Activated CD4-positive, alpha-beta memory T cell treated with anti-CD3 and anti-CD28 coated beads for 36 hours (primary cell): ENCODE measurements at places on chromosomes 1 and 21. TPM values are rescaled to one million over a fixed set of nuclear protein-coding genes. Genes with fewer than 3 reads are reported as not detected.

GRCh38 chr1:213166852-213167251 is 115.8 kb downstream of the RPS6KC1 start:
- H3K36me3 ChIP-seq: peaks cover 1% of the 10 kb centered on the region
- H3K4me3 ChIP-seq: no peak overlapping the region
- DNase-seq: no peak
- H3K27ac ChIP-seq: no peak overlapping the region
- H3K27me3 ChIP-seq: no peaks in the 10 kb centered on the region
- H3K4me1 ChIP-seq: no peaks in the 10 kb centered on the region

- H3K27ac ChIP-seq: no peak overlapping the region
- H3K4me1 ChIP-seq: no peaks in the 10 kb centered on the region
- no peak overlapping the region for H3K4me3 ChIP-seq
- DNase-seq: no peak
Measured at GRCh38 chr1:158806916-158807536, 24.1 kb upstream of the MNDA start.

DNA sequence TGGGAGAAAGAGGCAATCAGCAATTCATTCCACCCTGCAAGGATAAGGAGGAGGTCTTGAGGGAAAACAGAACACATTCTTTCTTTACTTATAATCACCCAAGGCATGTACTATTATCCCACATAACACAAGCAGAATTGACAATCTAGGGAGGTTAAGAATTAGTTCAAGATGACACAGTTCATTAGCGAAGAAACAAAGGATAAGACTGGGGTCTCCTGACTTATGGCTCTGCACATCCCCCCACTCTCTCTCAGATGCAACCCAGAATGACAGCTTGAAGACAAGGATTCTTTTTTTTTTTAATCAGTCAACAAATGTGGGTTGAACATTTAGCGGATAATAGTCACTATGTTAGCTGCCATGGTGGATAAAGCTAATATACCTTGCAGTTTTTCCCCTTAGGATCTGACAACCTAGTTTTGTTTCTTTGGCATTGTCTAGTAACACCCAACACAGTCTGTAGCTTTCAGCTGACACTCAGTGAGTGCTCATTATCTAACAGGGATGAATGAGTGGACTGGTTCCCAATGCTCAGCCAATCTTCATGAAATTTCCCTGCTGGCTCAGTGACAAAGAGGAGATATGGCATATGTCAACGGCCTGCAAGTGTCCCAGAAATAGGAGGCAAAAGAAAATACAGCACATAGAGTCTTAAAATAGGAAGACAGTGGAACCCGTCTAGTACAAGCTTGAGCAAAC is 35.1 kb downstream of the RXRG start:
- no peak overlapping the region for H3K4me3 ChIP-seq
- peaks cover 28% of the 10 kb centered on the region for H3K27me3 ChIP-seq
- H3K4me1 ChIP-seq: no peaks in the 10 kb centered on the region
- no peak overlapping the region for H3K27ac ChIP-seq
- DNase-seq: no peak

GRCh38 chr21:42739061-42739931 is 85.9 kb downstream of the PDE9A start:
- H3K4me3 ChIP-seq: no peak overlapping the region
- no peaks in the 10 kb centered on the region for H3K36me3 ChIP-seq
- no peak for DNase-seq
- H3K27me3 ChIP-seq: no peaks in the 10 kb centered on the region
- H3K27ac ChIP-seq: no peak overlapping the region
- peaks cover 19% of the 10 kb centered on the region for H3K4me1 ChIP-seq

GRCh38 chr1:17627239-17628052 is 87.9 kb downstream of the ARHGEF10L start:
- no peak overlapping the region for H3K4me3 ChIP-seq
- H3K4me1 ChIP-seq: no peaks in the 10 kb centered on the region
- no peaks in the 10 kb centered on the region for H3K36me3 ChIP-seq
- no peaks in the 10 kb centered on the region for H3K27me3 ChIP-seq
- DNase-seq: no peak

CDC20 gene
- total RNA-seq: 152 TPM
